IPS DF 6.9 (cell line): ENCODE measurements at places on chromosomes 13 and 19.

GRCh38 chr19:3608079-3608641 lies 1.5 kb upstream of the TBXA2R start:
- DNase-seq, result no peak

- no peak for DNase-seq
Measured at GRCh38 chr13:33174931-33175330, 110.6 kb downstream of the STARD13 start.

GRCh38 chr13:20064128-20064527 lies 96.7 kb downstream of the GJA3 start:
- no peak for DNase-seq

- peak; percentile 29 for DNase-seq
Measured at GRCh38 chr19:42606660-42607351, 12.1 kb upstream of the CEACAM8 start.

GRCh38 chr19:32255536-32256295 lies 89.7 kb upstream of the ZNF507 start:
- no peak for DNase-seq

DNA sequence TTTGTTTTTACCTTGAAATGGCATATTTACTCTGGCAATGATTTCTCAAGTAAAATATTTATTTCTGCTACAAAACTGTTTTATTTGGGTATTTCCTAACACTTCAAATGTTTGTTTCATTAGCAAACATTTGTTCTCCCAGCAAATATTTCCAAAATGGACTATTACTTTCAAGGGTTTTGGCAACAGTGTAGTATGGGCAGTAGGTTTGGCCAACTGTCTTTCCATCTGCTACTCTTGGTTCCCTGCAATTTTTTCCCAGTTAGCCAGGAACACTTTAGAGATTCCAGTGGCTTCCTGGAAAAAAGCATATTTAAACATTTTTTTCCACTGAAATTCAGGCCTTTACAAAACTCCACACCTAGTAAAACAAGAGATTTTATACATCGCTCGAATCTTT lies 466.6 kb downstream of the SLITRK6 start:
- no peak for DNase-seq

DNA sequence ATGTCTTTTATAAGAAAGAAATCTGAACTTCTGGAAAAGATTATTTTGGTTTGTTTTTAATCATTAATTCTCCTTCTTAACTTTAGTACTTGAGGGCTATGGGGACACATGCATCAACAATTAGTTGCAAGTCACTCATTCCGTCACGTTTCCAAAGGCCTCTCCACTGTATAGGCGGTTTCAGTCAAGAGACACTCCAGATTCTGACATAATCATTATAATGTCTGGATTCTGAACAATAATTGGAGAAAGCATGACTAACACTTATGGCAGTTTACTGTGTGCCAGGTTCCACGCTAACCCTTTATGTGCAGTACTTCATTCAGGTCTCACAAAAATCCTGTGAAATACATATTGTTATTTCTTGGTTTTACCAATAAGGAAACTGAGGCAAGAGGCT lies 71.9 kb downstream of the TNFRSF19 start:
- DNase-seq, result no peak
